ENCODE measurements at places on chromosomes 6 and 20.

- no peak for DNase-seq
Observed at GRCh38 chr6:129105793-129106192, 222.9 kb downstream of the LAMA2 start.

DNA sequence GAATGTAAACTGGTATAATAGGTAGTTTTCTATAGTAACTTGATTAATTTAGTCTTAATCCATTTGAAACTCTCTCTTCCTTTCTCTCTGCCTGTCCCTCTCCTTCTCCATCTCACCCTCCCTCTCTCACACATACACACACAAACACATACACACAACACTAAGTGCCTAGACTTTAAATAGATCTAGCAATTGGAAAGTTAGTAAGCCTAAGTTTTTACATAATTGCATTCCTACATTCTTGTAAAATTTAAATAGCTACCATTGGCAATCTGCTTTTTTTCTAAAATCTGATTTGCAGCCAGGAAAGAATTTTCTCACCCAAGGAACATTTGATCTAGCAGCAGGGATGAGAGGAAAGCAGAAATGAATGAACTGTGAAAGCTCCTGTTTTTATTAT is 15.7 kb downstream of the GFRA4 start:
- DNase-seq = no peak

- DNase-seq = no peak
Observed at GRCh38 chr6:133967347-133967746, 14.3 kb downstream of the TBPL1 start.

DNA sequence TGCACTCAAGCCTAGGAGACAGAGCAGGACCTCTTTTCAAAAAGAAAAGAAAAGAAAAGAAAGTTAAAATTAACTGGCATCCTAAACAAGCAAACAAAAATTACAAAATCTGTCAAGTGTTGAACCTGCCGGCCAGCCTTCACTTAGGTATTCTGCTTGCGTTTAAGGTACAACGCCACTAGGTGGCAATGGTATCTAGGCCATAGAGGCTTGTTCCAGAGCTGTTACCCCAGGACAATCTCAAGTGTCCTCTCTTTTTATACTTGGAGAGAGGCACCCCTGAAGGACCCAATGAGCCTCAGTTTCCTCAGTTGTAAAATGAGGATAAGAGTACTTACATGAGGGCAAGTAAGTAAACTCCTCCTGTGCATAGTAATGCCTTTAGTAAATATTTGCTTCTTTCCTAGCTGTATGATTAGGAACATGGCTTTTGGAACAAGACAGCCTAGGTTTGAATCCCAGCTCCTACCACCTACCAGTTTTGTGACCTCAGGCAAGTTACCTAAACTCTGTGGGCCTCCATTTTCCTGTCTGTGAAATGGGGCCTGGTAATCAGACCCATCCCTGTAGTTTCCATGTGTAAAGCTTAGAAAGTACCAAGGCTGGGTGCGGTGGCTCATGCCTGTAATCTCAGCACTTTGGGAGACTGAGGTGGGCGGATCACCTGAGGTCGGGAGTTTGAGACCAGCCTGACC is 5.8 kb upstream of the PACSIN1 start:
- DNase-seq = peak; percentile 63

DNA sequence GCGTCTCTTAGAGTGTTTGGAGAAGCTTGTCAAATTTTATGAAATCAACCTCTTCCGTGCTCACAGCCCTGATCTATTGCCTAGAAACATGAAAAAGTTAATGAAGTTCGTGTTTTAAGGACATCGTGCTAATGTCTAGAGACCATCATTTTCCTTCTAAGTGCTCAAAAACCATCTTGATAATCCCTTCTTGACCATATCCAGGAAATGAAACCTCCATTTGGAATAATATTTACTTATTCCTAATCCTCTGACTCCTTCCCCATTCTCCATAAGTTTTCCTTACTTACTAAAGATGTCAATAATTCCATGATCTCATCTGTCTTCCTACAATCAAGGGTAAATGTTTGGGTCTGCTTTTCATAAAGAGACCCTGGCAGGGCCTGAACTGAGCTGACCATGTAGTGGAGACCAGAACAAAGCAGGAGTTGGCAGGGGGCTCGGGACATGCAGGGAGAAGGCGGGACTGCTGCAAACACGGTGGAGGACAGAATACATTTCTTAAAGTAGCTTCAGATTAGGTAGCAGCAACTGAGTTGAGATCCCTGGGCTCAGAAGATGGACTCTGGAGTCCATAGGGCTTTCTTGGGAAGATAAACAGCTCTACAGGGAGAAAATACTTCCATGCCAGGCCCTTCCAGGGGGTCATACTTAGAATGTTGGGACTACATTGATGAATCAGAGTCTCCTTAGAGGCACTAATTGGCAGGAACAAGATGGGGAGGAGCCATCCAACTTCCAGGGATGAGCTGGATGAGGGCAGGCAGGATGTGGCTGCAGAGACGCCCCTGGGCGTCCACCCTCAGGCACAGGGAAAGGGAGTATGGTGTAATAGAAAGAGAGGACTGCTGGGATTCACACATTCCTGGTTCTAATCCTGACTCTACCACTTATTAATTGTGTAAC is 100.7 kb downstream of the RIN2 start:
- DNase-seq = no peak

- DNase-seq = no peak
Observed at GRCh38 chr6:22512686-22513427, 56.5 kb upstream of the HDGFL1 start.

DNA sequence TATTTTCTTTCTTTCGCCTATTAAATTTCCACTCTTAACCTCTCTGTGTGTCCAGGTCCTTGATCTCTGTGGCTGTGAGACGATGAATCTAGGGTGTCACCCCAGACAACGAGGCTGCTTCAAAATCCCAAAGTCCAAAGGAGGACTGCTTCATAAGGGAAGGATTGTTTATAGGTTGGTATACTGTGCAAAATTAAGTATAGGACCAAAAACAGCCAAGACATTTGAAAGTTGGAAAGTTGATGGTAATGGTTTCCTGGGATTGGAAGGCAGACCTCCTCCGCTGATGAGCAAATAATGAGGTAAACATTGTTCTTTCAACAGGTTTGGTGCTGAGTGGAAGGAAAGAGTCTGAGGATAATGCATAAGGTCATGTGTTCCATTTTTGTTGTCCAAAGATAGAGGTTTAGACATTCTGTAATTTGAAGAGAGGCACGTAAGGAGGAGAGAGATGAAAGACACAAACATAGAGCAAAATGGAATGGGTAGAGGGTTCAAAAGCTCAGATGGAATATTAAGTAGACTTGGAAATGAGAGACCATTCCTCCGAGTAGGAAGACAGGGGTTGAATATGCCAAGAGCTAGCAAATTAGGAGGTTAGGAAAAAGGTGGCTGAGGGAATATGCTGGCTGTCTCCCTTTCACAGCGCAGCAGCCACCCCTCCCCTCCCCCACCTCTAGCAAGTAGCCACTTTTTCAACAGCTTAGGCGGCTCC is 24.8 kb downstream of the ZNF311 start:
- no peak for DNase-seq

- DNase-seq = no peak
Observed at GRCh38 chr6:53591873-53592272, 47.0 kb upstream of the GCLC start.

DNA sequence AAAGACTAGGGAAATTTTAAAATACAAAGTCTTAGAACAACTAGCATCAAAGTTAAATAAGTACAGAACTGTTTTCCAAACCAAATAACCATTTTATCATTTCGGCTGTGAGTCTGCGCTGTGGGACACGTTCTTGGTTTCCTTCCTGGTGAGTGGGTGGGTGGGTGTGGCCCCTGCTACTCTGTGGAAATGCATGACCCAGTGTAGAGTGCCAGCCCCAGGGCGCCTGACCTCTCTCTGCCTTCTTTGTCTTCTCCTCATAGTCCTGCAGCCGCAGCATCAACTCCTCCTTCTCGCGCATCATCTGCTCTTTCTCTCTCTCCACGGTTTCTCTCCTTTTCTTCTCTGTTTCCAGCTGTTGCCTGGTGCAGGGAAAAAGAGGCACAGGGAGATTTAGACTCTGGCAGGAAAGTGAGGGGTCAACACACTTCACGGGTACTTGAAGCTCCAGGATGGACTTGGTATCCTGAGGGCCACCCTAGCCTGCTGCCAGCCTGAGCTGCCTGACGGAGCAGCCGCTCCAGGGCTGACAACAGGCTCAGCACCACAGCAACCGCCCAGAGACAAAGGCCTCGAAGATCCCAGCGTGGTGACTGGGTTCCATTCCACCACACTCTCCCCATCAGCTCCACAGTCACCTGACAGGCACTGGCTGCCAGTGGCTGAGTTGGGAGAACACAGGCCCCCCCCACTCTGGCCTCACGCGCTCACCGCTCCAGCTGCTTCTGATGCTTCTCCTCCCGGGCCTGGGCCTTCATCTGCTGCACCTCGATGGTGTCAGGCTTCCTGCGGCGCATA is 48.4 kb downstream of the EZR start:
- no peak for DNase-seq

DNA sequence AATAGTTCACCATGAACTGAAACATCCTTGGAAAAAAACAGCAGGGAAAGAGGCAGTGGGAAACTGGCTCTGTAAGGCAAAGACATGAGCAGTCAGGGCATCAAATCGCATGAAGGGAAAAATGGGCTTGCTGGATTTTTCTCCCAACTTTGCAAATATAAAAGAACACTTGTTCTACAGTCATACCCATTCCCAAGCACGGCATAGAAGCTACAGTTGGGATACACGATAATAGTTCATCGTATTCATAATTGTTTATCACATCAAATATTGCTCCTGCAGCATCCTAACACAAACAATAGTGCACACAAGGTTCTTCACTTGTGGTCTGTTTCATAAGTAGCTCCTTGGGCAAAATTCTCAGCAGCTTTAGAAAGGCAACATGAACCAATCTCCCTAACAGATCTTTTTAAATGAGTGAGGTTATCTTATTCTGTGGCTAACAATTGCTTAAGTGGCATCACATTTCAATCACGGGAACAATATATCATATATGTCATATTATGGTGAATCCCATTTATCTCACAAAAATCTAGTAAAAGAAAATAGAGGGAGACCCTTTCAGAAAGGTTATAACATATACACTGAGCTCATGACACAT is 243.9 kb downstream of the PKHD1 start:
- DNase-seq = no peak

GRCh38 chr6:134657751-134658527 is 292.0 kb downstream of the ALDH8A1 start:
- no peak for DNase-seq

DNA sequence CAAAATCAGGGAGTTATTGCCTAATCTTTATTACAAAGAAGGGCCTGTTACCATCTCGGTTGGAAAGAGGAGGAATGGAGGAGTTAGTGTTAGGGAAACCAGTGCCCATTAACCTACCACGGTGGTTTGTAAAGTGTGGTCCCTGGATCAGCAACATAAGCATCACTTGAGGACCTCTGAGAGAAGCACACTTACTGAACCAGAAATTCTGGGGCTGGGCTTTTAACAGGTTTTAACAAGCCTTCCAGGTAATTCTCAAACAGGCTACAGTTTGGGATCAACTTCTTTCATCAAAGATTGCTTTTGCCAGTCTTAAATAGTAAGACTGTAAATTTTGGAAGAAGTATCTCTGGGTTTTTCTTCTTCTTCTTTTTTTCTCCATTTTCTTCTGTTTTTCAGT is 329.5 kb upstream of the JAG1 start:
- no peak for DNase-seq

DNA sequence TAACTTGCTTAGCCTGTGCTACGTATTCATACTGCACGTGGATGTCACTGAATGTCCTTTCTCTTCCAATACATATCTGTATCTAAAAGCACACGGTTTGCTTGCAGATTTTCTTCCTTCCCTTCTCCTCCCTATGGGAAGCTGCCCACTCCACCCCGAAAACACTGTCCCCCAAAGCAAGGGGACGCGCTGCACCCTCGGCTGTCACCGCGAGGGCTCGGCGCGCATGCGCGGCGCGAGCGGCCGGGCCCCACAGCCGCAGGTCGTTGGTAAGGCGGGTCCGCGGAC is 659 bp downstream of the TMX4 start:
- peak; percentile 41 for DNase-seq

DNA sequence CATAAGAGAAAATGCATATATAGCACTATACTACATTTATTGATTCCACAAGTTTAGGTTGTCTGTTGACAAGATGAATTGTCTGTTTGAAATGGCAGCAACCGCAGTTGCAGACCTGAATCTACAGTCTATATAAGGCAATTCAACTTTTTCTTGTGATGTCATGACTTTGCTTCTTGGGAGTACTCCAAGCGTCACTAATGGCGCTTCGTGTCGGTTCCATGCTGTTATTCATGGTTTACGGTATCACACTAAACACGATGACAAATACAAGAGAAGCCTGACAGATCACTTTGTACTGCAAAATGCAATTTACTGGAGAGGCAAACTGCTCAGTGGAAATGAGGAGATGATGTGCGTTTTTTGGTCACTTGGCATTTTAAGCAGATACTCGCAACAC is 280.3 kb upstream of the TCF21 start:
- DNase-seq = no peak

DNA sequence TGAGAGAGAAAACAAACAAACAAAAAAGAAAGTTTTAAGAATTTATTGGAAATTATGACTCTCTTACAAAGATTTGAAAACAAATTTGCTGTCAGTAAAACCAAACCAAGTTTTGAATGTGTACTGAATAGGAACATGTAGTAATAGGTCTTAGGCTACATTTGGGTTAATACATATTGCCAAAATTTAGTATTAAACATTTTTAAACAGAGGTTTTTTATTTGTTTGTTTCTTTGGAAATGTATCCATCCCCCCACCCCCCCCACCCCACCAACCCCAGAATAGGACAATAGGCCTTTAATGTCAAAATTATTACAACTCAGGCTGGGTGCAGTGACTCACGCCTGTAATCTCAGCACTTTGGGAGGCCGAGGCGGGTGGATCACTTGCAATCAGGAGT is 2.5 kb downstream of the C6orf118 start:
- no peak for DNase-seq

- no peak for DNase-seq
Observed at GRCh38 chr6:107794771-107795170, 29.3 kb downstream of the SCML4 start.

DNA sequence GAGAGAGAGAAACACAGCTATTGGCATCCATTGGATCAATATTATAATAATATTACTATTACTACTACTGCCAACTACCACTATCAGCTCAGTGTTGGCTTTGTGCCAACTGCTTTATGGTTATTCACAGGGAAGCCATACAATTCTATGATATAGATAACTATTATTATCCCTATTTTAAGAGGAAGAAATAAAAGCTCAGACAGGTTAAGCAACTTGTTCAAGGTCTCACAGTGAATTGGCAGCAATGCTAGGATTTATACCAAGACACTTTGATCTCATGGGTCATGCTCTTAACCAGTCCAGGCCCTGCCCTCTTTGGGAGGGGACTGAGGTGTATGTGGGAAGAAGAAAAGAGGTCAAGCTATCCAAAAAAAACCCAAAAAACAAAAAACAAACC is 82.0 kb upstream of the TRAF3IP2 start:
- no peak for DNase-seq

All from T-helper 2 cell (primary cell).